ENCODE measurements at places on chromosomes 5 and 9.

- DNase-seq, result no peak
Measured at GRCh38 chr9:71076096-71076495, 45.3 kb downstream of the TRPM3 start.

GRCh38 chr5:132087176-132087575, 13.6 kb downstream of the CSF2 start:
- DNase-seq, result no peak

- no peak for DNase-seq
Measured at GRCh38 chr5:64834037-64834436, 65.3 kb downstream of the CWC27 start.

DNA sequence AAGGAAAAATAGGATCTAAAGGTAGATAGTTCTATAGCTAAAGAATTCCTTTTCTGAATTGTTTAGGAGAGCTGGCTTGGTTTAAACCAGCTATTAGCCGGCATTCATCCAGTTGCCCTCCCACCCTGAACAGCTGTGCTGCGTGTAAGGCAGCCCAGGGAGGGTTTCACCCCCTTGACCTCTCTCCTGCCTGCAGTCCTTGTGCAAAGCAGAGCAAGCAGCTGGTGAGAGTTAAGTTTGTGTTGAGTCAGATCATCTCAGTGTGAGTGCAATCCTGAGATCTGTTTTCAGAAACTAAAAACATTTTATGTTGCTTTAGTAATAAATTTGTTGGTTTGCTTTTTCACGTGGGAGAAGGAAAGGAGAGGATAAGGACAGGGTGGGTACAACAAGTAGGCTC, 13.0 kb downstream of the SLC25A25 start:
- DNase-seq, result no peak

- DNase-seq, result no peak
Measured at GRCh38 chr5:107426209-107426608, 244.5 kb downstream of the EFNA5 start.

- DNase-seq, result no peak
Measured at GRCh38 chr5:137273511-137273910, 225.6 kb downstream of the SPOCK1 start.

DNA sequence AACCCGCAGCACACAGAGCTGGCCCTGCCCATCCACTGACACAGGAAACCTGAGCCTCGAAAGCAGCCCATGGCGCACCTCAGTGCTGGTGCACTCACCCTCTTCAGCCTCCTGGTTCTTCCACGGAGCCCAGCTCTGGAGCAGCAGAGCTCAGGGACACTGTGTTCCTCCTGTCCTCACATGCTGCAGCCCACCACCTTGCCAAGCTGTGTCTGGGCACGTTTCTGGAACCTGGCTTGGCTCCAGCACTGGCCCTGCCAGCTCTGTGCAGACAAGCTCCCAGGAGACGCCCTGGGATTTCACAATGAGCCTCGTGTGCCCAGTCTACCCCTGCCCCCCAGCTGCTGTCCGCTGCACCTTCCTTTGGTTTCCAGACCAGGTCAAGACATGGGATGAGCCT, 119.5 kb downstream of the SYK start:
- DNase-seq, result no peak

GRCh38 chr5:107337281-107337680, 333.5 kb downstream of the EFNA5 start:
- DNase-seq, result no peak

- no peak for DNase-seq
Measured at GRCh38 chr5:151087486-151087885, 6.7 kb upstream of the TNIP1 start.

DNA sequence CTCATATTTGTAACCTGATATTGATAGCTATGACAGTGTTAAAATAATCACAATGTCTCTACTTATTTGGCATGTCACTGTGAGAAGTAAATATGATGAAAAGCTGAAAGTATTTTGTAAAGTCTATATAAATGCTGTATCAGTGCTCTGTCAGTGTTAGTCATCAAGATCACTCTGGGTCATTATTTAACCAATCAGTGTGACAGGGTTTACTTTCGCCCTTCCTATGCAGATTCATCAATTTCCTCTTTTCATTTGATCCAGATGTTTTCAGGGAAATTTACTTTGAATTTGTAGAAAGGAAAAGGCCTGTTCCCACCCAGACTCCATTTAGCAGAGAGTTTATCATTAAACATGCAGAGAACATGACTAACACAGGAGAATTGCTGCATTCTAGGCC, 9.9 kb upstream of the PCSK5 start:
- DNase-seq, result no peak

- DNase-seq, result no peak
Measured at GRCh38 chr5:57929271-57929670, 446.7 kb upstream of the ACTBL2 start.

DNA sequence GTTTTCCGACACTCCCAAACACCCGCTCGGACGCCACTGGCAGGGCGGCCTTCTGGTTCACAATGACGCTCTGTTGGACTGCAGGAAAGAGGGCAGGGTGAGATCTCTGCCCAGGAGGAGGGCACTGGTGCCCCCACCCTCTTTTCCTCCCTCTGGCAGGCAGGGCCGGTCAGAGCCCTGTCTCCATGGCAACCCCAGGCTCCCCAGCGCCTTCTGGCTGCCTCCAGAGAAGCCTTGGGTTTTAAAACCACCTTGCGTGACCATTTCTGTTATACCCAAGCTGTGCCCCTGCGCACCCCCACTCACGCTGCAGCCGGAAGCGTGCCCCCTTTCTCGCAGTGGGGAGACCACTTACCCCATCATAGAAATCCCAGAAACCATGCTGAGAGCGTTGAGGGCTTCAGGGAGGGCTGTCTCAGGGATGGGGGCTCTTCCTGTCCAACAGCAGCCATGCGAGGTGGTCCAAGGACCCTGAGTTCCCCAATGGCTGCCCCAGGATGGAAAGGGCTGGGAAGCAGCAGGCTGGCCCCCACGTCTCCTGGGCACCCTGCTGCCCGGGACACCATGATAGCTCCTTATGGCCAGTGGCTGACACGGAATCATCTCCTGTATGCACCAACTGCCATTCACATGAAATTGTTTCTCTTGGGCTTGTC, 7.3 kb downstream of the C9orf50 start:
- no peak for DNase-seq

GRCh38 chr5:26329562-26330189, 708.7 kb downstream of the CDH9 start:
- DNase-seq, result no peak

DNA sequence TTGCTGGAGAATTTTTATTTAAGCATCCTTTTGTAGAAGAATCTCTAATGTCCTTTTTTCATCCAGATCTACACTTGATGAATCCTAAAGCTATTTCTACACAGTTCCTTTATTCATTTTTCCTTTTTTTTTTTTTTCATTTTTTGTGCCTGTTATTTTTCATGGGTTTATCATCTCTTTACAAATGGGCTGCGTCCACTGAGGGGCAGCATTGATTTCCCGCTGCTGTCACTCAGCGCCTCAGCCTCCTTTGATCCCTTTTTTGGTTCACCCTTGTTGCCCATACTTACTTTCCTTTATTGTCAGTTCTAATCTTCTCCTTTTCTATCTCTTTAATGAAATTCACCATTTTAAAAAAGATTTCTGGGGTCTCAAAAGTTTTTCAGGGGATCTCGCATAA, 5.7 kb upstream of the MSMP start:
- no peak for DNase-seq

- DNase-seq, result no peak
Measured at GRCh38 chr9:127049581-127049980, 72.9 kb downstream of the ANGPTL2 start.

DNA sequence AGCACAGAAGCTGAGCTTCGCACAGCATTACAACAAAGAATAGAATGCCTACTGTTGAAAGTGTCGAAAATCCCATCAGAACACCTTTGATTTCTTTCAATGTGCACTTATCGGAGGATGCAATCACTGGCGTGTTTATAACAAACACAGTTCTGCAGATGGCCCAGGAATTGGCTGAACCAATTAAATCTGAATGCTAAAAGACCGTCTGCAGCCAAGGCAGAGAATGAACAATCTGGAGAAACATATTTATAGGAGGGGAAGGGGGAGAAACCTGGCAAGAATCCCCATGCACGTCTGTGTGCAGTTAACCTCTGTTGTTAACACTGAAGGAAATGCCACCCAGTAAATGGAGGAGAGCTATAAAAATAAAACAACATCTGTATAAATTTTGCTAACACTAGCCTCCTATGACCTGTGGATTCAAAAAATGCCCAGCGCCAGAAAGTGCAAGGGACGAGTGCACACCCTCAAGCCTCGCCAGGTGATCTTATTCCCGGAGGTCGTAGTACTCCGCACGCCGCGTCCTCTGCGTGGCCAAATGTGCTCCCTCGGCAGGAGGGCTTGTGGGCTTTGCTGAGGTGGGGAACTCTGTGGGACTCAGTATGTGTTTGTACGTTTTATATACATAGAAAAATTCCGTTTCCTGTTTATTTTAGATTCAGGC, 56.8 kb downstream of the PTCH1 start:
- no peak for DNase-seq

GRCh38 chr5:28408186-28408585, 1369.8 kb upstream of the CDH9 start:
- no peak for DNase-seq

- no peak for DNase-seq
Measured at GRCh38 chr5:55633574-55634208, 78.4 kb downstream of the SLC38A9 start.

DNA sequence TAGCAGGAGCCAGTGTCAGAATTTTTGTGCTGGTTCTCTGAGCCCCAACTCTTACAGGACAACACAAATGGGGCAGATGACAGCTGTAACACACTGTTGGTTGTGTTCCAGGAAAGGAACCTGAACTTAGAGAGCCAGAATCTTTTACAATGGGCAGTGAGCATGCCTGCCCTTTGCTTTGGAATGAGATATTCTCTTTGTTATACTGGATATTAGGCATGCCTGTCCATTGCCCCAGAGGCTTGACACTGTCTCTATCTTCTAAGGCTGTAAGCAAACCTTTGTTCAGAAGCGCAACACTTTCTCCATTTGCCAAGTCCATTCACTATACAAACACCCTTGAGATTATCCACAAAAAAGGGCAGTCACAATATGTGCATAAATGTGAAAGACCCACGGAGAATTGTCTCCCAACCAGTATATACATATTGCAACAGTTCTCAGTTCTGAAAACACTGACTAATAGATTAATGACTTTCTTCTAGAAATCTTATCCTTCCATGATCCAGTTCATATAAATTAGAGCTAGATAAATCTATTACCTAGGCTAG, 26.3 kb upstream of the CEP120 start:
- DNase-seq, result no peak

DNA sequence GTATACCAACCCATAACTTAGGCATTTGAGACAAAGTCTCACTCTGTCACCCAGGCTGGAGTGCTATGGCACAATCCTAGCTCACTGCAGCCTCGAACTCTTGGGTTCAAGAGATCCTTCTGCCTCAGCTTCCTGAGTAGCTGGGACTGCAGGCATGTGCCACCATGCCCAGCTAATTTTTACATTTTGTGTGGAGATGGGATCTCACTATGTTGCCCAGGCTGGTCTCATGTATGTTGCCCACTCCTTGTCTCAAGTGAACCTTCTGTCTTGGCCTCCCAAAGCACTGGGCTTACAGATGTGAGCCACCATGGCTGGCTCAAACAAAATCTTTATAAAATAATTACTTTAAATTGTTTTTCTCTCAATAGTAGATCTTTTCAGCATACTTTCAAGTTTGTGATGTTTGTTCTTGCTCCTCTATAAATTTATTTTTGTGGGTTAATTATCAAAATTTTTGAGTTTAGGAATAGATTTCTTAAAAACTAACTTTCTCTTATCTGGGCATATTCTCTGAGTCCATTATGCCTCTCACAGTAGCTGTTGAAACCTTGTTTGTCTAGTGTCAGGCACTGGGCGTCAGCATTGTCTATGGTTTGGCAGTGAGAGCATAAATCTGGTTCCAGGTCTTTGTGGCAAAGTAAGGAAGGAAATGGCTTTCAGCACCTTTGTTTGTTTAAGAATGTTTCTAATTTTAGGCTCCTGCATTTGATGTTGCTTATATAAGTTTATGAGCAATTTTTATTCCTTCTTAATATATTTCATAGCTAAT, 38.7 kb downstream of the NLN start:
- peak; percentile 33 for DNase-seq

- no peak for DNase-seq
Measured at GRCh38 chr9:1978941-1979340, 36.2 kb upstream of the SMARCA2 start.

DNA sequence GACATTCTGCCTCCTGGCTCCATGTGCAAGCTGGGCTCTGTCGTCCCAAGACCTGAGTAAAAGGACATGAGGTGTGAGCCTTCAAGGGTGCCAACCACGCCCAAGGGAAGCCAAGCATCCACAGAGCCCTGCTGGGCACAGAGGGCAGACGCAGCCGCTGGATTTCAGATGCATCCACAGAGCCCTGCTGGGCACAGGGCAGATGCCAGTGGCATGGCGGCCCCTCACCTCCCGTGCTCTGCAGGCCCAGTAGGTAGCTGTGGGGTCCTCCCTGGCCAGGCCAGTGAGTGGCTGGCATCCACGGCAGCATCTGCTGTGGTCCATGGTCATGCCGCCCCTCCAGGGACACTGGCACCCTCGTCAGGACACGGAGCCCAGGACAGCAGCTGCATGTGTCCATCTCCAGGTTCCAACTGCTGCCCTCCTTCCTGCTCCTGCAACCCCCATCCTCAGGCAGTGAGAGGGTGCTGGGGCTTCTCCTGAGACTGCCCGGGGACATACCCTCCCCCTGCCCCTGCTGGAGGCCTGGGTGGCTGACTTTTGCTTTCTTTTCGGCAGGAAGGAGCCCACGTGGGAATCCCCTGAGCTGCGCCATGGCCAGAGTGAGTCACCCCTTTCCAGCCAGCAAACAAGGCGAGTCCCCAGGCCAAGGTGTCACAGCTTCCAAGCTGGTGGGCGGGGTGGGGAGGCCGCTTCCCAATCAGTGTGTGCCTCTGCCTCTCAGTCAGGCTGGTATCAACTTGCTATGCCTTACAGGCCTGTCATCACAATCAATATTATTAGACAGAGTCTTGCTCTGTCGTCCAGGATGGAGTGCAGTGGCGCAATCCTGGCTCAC, 4.0 kb upstream of the TRAF2 start:
- DNase-seq, result peak; percentile 96

GRCh38 chr5:132256783-132257130, 739 bp upstream of the PDLIM4 start:
- no peak for DNase-seq

GRCh38 chr9:110050925-110051355, 157.0 kb downstream of the C9orf152 start:
- DNase-seq, result no peak

DNA sequence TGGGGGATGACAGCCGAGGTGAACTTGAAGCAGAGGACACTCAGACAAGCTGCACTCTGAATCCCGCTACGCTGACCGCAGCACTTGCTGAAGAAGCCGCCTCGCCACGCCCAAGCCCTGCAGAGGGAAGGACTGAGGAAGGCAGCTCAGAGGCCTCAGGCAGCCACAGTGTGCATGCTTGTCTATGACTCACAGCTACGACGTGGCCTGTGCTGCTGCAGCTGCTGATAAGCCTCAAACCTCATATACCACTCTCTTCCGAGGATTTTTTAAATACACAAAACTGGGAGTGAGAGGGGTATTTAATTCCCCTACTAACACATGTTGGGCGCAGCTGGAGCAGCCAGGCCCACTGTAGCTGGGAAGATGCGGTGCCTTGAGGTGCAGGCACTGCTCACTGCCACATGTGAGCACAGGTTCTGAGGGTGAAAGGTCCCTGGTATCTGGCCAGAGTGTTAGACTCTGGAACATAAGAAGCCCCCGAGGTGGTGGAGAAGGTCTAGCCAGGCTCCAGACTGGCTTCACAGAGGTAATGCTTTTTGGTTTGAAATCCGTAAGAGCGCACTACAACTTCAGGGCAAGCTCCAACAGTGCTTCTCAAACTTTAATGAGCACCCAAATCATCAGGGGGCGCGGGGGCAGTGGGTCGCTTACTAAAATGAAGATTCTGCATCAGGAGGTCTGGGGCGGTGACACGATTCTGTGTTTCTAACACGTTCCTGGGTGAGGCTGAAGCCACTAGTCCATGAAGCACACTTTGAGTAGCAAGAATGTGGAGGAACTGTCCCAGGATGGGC, 196.8 kb downstream of the AUH start:
- DNase-seq, result peak; percentile 31
